ENCODE measurements at places on chromosomes 2 and 18. TPM values are rescaled to one million over a fixed set of nuclear protein-coding genes. Genes with fewer than 3 reads are reported as not detected.

Gene EHBP1
- 80.9 TPM for total RNA-seq

Gene GAREM2
- 1.7 TPM for total RNA-seq

Gene PER2
- total RNA-seq, result 11.3 TPM

Gene LRRC30
- 3.4 TPM for total RNA-seq

Gene REG1B
- 1.4 TPM for total RNA-seq

Gene PGAP1
- 18.8 TPM for total RNA-seq

Gene MEP1B
- 2.6 TPM for total RNA-seq

Gene LRRTM1
- total RNA-seq, result 1.4 TPM

Gene POTEC
- 0.72 TPM for total RNA-seq

Gene SH3RF3
- 7.5 TPM for total RNA-seq

Gene TSPYL6
- total RNA-seq, result 0.24 TPM

Gene MC2R
- 12.3 TPM for total RNA-seq

Gene SERPINB12
- 0.96 TPM for total RNA-seq

Gene TRIM54
- 5.1 TPM for total RNA-seq

Gene ANKRD30BL
- 1.7 TPM for total RNA-seq

Gene CD207
- 0.96 TPM for total RNA-seq
